Left renal pelvis (tissue), 4 donors: ENCODE measurements at places on chromosomes 11 and 22. TPM values are rescaled to one million over a fixed set of nuclear protein-coding genes. Genes with fewer than 3 reads are reported as not detected.

The SLC43A1 gene
- 7.6 TPM for polyA plus RNA-seq

The HNRNPUL2 gene
- polyA plus RNA-seq, result 88.3 TPM

The RCOR2 gene
- polyA plus RNA-seq, result 14.5 TPM

The C11orf16 gene
- polyA plus RNA-seq, result 0.82 TPM

The SEC14L6 gene
- polyA plus RNA-seq, result 4.2 TPM

The ACR gene
- 0.76 TPM for polyA plus RNA-seq

The OR8A1 gene
- not detected for polyA plus RNA-seq

The CHRM4 gene
- polyA plus RNA-seq, result 0.29 TPM

The ANO1 gene
- polyA plus RNA-seq, result 13.4 TPM

- DNase-seq, result no peak
Measured at GRCh38 chr11:113562981-113563461, 87.8 kb upstream of the DRD2 start.

DNA sequence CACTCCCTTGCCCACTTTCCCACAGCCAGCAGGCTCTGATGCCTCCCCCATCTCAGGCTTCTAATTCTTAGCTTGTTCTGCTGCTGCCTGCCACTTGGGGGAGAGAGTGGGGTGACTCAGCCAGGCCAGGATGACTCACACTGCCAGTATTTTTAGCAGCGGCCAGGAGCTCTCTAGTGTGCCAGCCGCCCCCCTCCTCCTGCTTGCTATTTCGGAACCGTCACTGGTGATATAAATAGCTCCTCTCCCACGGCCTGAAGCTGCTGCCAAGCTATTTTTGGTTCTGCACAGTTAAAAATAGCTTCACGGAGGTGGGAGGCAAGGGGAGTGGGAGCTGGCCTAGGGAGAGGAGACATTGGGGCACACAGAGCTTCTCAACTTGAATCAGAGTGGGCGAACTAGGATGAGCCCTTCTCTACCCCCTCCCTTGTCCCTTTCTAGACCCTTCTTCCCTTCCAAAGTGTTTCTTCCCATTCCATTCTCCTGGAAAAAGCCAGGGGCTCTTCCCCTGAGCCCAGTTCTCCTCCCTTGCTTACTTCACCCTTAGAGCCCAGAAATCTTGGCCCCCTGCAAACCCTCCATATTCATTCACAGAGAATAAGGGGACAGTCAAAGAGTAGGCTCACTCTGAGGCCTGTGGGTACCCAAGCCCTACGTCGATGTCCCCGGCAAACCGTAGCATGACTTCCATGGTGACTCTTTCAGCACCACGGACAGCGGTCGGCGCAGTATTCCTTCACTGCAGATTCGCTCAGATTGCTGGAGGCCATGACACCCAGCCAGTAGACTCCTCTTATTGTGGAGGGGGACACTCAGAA, 2.5 kb upstream of the NPAS4 start:
- peak; percentile 42 for DNase-seq

DNA sequence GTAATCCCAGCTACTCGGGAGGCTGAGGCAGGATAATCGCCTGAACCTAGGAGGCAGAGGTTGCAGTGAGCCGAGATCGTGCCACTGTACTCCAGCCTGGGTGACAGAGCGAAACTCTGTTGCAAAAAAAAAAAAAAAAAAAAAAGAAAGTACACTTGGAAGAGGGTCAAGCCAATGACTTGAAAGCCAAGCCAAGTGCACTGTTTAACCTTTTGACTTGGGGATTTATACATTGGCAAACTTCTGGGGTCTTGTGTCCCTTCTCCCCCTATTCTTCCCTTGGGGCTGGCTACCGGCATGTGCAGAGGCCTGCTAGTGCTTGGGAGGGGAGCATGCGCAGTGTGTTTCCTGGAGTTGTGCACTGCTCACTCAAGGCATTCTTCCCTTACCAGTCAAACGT, 14.3 kb upstream of the THRSP start:
- DNase-seq, result no peak

DNA sequence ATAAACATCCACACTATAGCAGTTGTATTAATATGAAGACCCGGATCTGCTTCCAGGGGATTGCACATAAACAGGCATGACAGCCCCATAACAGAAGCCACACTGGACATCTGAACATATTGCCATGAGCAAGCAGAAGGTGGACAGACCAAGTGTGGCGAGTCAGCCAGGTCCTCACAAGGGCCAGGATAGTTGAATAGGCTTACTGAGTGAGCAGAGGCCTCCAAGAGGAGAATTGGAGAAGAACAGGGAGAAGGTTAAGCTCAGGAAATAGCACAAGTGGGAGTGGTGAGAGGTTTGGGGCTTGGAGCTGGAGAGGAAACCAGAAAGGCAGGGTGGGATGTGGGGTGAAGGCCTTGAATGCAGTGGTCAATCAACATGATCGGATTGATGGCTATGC, 10.8 kb downstream of the SLC35C1 start:
- DNase-seq, result no peak

DNA sequence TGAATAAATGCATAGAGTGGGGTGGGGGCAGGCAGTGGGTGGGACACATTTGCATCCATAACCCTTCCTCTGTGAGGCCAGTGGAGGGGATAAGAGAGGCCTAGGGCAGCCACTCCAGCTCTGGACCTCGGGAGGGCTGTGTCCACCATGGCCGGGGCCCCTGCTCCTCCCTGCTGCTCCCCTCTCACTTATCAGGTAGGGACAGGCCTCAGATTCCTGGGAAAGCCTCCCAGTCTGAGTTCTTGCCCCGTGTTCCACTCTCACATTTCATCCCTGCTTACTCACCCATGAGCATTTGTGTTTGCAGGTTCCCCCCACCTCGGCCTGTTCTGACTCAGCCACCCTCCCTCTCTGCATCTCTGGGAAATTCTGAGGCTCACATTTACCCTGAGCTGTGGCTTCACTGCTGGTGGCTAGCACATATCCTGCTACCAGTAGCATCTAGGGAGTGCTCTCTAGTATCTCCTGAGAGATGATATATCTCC, 128.7 kb upstream of the TOP3B start:
- no peak for DNase-seq

DNA sequence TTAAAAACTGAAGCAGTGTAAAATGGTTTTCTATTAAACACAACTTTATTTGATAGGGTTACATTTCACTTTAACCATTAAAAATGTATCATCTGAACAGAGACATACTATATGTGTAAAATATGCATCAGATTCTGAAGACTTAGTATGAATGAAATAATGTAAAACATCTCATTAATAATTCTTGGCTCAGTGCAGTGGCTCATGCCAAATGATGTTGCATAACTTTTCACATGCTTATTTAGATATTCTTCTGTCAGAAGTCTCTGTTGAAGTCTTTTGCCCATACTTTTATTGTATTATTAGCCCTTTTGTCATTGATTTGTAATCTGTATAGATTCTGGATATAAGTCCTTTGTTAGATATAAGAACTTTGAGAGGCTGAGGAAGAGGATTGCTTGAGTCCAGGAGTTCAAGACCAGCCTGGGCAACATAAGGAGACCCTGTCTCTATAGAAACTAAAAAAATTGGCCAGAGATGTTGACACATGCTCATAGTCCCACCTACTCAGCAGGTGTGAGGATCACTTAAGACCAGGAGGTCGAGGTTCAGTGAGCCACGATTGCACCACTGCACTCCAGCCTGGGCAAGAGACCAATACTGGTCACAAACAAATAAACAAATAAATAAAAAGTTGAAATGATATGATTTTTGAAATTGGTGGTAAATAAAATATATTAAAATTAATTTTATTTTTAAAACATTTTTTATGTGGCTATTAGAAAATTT, 73.8 kb upstream of the PARVA start:
- no peak for DNase-seq

DNA sequence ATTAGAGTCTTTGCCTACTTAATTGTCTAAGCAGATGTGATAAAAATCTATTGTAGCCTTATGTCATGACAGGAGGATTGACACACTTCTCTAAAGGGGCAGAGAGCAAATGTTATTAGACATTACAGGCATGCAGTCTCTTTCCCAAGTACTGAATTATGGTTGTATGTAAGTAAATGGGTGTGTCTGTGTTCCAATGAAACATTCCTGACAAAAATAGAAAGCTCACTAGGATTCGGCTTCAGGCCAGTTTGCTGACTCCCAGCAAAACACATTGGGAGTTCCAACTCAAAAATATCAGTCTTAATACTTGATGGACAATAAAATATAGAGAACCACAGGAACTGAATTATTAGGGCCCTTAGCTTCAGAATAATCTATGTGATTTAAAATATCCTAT, 1480.4 kb downstream of the FAM181B start:
- DNase-seq, result no peak

DNA sequence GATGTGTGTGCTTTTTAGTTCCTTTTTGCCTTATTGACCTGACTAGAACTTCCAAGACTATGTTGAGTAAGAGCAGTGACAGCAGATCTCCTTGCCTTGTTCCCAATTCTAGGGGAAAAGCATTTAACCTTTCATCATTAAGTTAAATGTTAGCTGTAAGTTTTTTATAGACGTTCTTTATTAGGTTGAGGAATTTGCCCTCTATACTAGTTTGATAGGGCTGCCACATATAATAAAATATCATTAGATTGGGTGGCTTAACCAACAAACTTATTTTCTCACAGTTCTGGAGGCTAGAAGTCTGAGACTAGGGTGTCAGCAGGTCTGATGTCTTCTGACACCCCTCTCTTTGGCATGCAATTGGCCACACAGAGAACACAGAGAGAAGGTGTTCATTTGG, 32.6 kb upstream of the B3GNT6 start:
- DNase-seq, result no peak

DNA sequence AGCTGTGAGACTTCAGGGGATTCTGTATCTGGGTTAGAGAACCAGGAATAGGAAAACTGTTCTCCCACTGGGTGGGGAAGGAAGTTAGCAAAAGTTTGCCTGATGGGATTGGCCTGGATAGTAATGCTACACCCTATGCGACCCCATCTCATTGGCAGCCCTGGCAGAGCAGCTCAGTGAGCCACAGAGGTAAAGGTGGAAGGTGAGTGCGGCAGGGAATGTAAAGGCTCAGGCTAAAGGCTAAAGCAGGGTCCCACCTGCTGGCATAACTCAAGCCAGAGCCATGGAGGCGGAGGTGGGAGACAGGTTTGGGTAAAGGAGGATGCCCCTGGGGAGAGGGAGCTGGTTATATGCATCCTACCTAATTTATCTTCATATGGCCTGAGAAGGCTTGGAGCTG, 18.7 kb downstream of the SSH3 start:
- DNase-seq, result no peak
